H1 (cell line): ENCODE measurements at places on chromosomes 7 and 10. TPM values are rescaled to one million over a fixed set of nuclear protein-coding genes. Genes with fewer than 3 reads are reported as not detected.

PHF14 gene
- 63.3 and 70.6 TPM in 2 replicates for total RNA-seq

DNA sequence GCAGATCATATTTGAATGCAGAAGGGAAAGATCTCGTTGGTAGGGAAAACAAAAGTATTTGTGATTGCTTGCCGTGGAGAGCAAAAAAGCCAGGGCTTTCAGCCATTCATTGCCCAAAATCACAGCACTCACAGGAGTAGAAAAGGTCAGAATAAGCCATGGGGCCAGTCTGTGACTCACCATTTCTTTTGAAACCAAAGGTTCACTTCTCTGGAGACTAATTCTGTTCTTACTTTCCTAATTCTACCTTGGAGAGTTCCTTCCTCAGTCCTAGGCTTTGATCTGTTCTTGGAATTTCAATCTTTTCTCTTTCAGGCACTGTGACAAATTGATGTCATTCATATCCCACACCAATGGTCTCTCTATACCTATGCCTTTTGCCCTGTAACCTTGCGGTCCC lies 54.1 kb upstream of the FAM180A start:
- DNase-seq, result no peak

DNA sequence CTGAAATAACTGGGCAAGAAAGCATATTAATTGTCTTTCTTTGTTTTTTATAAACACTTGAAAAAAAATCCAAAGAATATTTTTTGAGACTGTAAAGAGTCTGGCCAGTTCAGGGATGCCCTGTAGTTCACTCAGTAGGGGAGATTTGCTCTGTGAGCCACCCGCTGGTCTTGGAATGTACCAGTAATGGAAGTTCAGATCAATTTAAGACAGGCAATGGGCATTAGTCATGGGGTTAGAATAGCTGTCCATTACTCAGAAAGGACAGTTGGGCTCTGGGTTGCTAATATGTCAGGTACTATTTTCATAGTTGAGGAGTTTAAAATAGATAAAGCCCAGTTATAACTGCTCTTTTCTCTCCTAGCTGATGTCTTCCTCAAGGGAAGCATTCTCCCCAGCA lies 38.7 kb downstream of the A1CF start:
- DNase-seq, result no peak

DNA sequence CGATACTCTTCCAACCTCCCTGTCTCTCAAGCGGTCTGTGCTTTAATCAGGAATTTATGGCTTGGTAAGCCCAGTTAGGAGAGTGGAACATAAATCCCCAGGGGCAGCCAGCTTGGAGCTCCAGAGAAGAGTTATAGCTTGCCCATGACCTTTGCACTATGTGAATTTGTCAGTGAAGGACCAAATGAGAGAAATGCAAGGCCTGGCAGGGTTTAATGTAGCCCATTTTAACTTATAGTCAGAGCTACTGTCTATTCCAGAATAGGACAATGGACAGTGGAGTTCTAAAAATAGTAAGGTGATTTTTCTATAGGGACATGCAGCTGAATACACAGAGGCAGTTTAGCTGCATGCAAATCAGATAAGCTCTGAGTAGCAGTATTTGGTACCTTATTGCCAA lies 142.6 kb upstream of the CAV2 start:
- DNase-seq, result no peak

BLNK gene
- total RNA-seq, result not detected in 2 replicates

- DNase-seq, result no peak
Measured at GRCh38 chr7:48298779-48299178, 127.5 kb downstream of the ABCA13 start.

DNA sequence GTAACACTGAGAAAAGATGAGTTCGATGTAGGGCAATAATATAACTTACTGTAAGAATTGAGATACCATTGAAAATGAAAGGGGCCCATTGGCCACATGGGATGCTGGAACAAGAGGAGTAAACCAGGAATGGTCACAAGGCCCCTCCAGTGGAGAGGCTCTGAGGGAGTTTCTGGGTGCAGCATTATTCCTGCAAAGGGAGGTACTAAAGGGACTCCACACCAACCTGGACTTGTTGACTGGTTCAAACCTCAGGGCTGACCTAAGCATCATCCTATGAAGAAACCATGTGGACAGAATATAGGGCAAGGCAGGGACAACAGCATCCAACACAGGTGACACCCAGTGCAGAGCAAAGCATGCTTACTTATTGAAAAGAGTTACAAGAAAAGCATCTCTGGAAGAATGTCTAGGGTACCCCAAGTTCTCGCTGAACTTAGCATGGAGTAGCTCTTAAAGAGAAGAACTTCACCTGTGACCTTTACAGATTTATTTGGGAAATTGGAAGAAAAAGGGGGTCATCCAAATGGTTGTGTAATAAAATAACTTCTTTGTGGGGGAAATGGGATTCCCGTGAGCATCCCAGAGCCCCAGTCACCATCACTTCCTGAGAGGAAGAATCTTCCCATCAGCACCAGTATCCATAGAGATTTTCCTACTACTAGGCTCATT lies 34.7 kb downstream of the PRSS2 start:
- DNase-seq, result no peak

STRA8 gene
- total RNA-seq, result not detected in 2 replicates

SPDYE16 gene
- total RNA-seq, result not detected in 2 replicates

- no peak for DNase-seq
Measured at GRCh38 chr10:101646364-101646763, 48.6 kb downstream of the FBXW4 start.

PLAU gene
- total RNA-seq, result 23.8 and 26.1 TPM in 2 replicates

SFMBT2 gene
- total RNA-seq, result 8.6 and 11.0 TPM in 2 replicates

DNA sequence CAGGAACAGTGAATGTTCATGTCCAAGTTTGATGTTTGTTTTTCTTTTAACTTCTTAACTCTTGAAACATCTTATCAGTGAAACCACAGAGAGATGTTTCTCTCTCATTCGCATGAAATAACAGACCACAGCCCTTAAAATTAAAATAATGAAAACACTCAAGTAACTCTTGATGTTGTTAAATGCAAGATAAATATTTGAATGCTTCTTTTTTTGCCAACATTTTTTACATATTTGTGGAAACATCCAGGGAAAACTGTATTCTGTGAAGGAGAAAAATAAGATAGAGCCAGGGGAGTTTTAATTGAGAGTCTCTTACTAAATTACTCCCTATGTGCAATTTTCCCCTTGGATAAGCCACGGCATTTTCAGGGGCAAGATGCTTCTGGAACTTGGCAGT lies 361.8 kb upstream of the MGMT start:
- no peak for DNase-seq

DNA sequence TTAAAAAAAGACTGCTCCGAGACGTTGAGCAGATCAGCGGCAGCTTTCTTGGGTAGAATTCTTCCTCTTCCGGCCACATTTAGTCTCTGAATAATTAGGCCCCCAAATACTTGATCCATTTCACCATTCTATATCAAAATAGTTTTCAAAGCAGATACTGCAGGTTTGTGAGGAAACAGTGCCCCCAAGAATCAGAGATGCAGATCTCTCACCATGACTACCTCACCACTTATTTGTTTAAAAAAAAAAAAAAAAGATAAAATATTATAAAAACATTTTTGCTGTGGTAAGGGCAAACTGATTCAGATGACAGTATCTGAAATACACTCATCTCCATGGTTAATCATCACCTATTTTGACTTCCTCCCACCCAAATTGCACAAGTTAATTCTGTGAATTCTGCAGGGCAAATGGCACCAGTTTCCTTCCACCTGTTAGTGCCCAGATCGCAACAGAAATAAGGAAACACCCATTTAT lies 210.4 kb downstream of the FAM107B start:
- no peak for DNase-seq

- no peak for DNase-seq
Measured at GRCh38 chr7:135537905-135538304, 19.8 kb upstream of the NUP205 start.

- no peak for DNase-seq
Measured at GRCh38 chr7:34162677-34163076, 257.3 kb downstream of the BMPER start.

DNA sequence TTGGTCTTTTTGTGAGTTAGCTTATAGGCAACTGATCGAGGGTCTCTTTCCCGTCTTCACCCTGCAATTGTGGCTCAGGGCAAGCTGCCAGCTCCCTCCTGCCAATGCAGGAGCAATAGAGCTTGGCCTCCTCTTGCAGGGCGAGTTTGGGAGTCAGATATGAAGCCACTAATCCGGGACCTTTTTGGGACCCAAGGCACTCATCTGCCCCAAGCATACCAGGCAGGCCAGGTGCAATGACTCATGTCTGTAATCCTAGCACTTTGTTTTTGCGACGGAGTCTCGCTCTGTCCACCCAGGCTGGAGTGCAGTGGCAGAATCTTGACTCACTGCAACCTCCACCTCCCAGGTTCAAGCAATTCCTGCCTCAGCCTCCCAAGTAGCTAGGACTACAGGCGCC lies 21.1 kb downstream of the LIMK1 start:
- no peak for DNase-seq

GRCh38 chr10:130885021-130885655 lies 426.4 kb downstream of the TCERG1L start:
- DNase-seq, result no peak

CYP2C9 gene
- total RNA-seq, result not detected in 2 replicates

- DNase-seq, result no peak
Measured at GRCh38 chr10:72593963-72594362, 31.9 kb downstream of the MICU1 start.

- peak; percentile 23 for DNase-seq
Measured at GRCh38 chr7:19442016-19442785, 266.6 kb downstream of the POLR1F start.

GRCh38 chr10:4637657-4638056 lies 188.3 kb upstream of the AKR1E2 start:
- DNase-seq, result no peak

DNA sequence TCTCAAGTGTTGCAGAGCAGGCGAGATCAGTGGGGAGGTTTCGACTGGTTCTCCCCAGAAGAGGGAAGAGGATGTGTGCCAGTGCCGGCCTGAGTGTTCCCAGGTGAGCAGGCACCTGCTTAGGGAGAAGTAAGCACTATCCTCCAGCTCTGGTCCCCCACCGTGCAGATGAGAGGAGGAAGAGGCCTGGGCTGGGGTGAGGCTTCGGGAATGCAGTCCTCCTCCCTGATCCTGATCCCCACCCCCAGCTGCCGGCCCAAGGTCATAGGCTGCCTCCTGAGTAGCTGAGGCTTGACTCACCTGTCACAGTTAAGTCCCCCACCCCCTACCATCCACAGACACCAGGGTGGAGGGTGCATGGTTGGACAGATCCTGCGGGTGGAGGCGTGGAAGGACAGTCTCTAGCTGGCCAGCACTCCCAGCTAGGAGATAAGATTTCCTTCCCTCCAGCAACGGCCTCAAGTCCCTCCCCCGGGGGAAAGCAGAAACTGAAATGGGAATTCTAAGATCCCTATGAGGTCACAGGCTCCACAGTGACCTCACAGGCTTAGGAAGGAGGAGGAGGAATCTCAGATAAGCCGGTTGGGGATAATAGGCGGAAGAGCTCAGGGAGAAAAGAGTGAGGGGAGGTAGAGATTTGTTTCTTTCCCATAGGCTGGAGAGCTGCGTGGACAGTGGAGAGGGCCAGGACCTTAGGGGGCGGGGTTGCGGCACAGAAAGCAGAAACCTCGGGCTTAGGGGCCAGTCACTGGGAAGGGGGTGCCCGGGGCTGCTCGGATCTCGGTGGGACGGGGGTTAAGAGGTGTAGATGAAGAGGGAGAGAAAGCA lies 1.0 kb downstream of the LRCH4 start:
- DNase-seq, result no peak

APBB1IP gene
- total RNA-seq, result not detected in 2 replicates

- DNase-seq, result no peak
Measured at GRCh38 chr7:24959735-24960485, 20.1 kb downstream of the OSBPL3 start.

FBXL13 gene
- 1.2 and 2.8 TPM in 2 replicates for total RNA-seq

- peak; percentile 77 for DNase-seq
Measured at GRCh38 chr10:24503461-24504320, 220.0 kb downstream of the ARHGAP21 start.

OR2A7 gene
- total RNA-seq, result 1.6 and 1.9 TPM in 2 replicates

- no peak for DNase-seq
Measured at GRCh38 chr7:27709137-27710075, 30.6 kb upstream of the TAX1BP1 start.

DNA sequence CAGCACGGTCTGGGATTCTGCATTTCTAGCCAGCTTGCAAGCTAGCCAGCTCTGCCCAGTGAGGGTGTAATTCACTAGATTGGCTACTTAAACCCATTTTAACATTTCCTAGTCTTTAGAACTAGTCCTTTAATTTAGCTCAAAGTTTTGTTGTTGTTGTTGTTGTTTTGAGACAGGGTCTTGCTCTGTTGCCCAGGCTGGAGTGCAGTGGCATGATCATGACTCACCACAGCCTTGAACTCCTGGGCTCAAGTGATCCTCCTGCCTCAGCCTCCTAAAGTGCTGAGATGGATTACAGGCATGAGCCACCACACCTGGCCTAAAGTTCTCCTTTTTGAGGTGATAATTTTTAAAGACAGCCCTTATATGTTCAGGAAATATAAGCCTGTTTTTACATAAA lies 94.1 kb downstream of the BMPR1A start:
- no peak for DNase-seq
